ENCODE measurements at places on chromosomes 5 and 9. TPM values are rescaled to one million over a fixed set of nuclear protein-coding genes. Genes with fewer than 3 reads are reported as not detected.

The BTNL8 gene
- not detected for total RNA-seq

The TOR2A gene
- 3.7 TPM for total RNA-seq

The DOCK8 gene
- 2.3 TPM for total RNA-seq

The KCNMB1 gene
- total RNA-seq, result 1.5 TPM

The ANKRD20A1 gene
- 0.83 TPM for total RNA-seq

The DNAJC18 gene
- total RNA-seq, result 13.4 TPM

The DPYSL3 gene
- 22.7 TPM for total RNA-seq

The TMEM215 gene
- not detected for total RNA-seq

The PCDHB14 gene
- total RNA-seq, result 4.4 TPM

The EIF4E1B gene
- not detected for total RNA-seq

The SPATA31E1 gene
- not detected for total RNA-seq

DNA sequence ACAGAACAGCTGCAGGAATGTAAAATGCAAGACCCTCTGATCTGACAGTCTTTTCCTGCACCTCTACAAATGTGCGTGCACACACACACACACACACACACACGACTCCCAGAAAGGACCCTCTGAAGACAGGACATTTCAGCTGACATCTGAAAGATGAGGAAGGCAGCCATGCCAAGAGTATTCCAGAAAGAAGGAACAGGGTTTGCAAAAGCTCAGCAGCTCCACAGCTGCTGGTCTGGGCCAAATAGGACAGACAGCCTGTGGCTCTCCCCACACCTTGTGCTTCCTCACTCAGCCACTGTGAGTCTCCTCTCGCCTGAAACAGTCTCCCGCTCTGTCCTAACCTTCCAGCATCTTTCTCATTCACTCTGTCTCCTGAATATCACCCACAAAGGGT lies 189.0 kb downstream of the PALM2AKAP2 start:
- DNase-seq, result peak; percentile 38

GRCh38 chr5:15285901-15286583 lies 213.9 kb upstream of the FBXL7 start:
- DNase-seq, result peak; percentile 32

DNA sequence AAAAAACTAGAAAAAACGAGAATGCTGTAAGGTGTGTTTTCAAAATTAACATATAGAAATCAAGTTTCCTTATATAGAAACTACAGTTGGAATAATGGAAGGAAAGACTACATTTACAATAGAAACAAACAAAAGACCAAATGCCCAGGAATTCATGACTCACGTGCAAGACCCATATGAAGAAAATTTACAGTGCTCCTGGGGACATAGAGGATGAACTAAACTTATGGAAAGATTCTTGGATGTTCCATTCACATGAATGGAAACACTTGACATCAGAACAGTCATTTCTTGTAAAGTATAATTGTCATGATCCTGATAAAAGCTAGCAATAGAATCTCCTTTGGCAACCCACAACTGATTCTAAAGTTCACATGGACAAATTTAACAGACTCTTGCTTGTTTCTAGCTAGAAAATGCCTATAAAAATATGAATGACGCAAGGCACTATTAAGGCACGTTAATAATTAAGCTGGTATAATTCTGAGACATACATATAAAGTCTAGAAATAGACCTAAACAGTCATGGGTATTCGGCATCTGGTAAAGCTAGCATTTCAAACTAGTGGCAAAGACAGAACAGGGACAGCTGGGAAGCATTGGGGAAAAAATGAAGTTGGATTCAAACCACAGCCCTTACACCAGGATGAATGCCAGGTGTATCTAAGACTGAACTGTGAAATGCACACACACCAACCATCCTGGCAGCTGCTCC lies 5.1 kb upstream of the ZFP62 start:
- DNase-seq, result no peak

DNA sequence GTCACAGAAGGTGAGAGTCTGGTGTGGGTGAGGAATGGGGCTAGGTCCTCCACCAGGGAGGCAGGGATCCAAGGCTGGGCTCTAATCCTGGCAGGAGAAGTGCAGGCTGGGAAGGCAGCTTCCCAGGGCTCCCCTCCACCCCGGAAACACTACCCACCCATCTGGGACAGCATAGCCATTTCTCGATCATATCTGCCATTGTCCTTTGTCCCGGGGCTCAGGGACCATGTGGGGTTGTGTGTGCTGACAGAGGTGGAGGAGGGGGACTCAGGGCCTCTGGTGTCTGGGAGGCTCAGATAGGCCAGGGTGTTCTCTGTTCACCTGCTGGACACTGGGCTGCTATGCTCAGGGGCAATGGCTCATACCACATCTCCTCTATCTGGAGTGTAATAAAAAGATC lies 32.2 kb upstream of the STRBP start:
- DNase-seq, result no peak

DNA sequence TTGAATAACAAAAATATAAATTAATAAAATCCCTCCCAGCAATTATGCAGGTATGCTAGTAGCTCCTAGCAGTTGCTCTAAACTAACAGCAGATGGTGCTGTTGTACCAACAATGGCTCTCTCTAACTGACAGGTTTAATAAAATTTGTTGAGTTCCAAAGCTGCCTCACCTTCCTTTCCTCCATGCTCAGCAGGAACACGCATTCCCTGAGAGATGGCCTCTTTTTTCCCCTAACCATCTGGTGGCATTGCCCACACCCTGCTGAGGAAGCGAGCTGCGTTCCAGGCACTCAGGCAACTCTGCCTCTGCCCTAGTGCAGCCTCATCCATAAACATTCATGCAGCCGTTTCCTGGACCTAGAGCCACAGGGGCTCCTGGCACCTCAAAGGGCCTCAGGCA lies 106.2 kb downstream of the KLHL3 start:
- DNase-seq, result no peak

DNA sequence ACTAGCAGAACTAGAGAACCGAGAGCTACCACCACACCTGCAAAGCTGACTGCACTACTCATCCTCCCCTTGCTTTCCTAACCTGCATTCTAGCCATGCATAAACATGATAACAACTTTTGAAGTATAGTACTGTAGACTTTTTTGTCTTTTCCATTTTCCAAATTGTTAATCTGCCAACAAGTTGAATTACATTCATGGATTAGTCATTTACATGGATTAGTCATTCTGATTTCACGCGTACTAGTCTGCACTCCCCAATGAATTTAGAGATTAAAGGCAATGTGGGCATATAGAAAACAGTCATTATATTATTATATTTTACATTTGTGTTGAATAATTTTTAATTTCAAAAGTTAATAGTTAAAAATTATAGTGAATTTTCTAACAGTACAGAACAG lies 81.4 kb downstream of the EDIL3 start:
- DNase-seq, result no peak

DNA sequence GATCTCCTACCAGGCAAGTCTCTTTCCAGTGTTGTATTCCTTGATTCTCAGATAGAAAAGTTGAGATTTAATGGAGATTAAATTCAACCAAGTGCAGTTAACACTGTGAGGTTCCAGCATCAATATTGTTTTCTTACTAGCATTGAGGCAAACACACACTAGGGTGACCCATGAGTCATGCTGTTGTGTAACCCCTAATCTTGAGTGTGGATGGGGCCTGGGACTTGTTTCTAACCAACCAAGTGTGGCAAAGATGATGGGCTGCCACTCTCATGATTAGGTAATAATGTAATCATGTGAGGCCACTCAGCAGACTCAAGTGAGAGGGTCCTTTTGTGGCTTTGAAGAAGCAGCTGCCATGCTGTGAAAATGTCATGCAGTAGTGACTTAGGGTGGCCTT lies 394.2 kb downstream of the IRX2 start:
- DNase-seq, result no peak

DNA sequence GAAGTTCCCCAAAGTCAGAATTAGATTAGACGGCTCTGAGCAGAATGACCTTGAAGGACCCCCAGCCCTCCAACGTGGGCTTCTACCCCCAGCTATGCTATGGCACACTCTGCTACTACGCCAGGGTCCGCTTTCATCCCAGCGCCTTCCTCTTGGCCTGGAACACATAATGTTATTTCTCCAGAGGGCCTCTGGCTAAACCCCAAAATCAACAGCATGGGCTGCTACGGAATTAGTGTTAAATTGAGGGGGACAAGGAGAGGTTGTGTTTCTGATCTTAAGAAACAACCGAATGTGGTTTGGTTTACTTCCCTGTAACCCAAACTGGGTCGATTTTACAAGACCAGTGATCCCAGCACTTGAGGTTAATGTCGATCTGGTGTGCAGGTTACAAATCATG lies 97.1 kb downstream of the ZNF618 start:
- DNase-seq, result no peak

DNA sequence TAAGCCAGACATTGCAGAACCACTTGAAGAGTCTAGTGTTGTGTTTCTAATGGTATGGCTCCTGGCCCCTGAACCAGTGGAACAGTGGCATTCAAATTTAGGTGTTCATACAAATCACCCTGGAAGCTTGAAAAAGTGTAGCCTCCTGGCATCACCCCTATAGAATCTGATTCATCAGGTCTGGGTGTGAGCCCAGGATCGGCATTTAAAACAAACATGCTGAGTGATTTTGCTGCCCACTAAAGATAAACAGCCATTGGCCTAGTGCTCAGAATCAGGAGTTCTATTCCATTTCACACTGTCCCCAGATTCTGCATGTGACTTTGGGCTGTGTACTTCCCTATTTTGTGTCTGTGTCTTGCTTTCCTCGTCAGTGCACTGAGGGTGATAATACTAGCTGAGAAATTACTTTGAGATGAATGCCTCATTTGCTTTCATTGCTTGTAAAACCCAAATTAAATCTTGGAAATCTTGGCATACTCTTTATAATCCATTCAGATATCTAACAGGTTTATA lies 241.5 kb upstream of the CLINT1 start:
- no peak for DNase-seq

DNA sequence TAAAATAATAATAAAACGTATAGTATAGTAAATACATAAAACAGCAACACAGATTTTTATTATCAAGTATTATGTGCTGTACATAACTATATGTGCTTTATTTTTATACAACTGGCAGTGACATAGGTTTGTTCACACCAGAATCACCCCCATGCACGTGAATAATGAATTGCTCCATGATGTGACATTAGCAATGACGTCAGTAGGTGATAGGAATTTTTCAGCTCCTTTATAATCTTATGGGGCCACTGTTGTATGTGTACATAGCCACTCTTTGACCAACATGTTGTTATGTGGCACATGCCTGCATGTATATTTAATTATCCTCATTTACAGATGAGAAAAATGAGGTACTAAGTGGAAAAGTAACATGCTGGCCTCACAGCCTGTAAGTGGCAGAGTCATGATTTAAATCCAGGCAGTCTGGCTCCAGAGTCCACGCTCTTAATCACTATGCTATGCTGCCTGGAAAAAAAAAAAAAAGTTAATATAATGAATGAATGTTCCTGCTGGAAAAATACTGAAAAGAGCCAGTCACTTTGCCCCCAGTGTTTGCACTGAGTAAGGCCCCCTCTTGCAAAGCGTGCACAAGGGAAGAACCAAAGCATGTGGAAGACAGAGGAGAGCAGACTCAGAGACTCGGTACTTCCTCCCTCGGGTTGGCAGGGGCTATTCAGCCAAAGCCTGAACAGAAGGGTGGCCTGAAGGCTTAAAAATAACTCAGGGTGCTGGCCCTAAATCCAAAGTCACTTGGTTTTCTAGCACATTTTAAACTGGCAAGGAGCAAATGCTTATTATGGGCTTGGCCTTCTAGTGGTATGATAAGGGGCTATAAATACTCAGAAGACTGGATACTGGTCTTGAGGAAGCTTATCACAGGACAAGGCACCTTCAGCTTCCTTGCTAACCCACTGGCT lies 206.8 kb downstream of the GLIS3 start:
- no peak for DNase-seq

GRCh38 chr5:177024559-177024958 lies 2.1 kb downstream of the ZNF346 start:
- DNase-seq, result no peak
